KBM-7 (cell line): ENCODE measurements at places on chromosomes 12 and 14.
A peak's percentile ranks its signal among the peaks of the same experiment; 100 is the strongest.

DNA sequence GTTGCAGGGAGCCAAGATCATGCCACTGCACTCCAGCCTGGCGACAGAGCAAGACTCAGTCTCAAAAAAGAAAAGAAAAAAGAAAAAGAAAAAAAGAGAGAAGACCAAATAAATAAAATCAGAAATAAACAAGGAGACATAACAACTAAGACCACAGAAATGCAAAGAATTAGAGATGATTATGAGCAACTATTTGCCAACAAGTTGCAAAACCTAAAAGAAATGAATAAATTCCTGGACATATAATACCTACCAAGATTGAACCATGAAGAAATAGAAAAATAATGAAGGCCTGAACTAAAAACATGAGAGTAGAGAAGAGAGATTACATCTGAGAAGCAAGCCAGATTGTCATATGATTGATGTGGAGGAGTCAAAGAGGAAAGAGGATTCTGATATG, 17.6 kb upstream of the EPS8 start:
- no peak for DNase-seq

DNA sequence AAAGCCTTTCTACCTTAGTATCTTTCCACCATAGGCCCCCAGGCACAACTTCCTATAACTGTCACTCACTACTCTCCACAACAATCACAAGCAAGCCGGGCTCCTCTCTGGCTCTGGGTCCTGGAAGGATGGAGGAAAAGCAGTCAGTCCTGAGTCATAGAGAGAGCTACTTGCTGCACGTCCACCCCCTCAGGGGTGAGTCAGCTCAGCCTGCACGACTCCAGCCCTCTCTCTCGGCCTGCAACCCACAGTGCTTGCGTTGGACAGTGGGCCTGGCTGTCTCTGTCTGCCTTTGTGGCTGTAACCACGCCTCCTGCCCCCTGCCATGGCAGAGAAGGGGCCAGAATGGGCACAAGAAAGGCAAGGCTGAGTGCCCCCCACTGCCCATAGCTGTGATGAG, 154.1 kb upstream of the FKBP4 start:
- no peak for DNase-seq

DNA sequence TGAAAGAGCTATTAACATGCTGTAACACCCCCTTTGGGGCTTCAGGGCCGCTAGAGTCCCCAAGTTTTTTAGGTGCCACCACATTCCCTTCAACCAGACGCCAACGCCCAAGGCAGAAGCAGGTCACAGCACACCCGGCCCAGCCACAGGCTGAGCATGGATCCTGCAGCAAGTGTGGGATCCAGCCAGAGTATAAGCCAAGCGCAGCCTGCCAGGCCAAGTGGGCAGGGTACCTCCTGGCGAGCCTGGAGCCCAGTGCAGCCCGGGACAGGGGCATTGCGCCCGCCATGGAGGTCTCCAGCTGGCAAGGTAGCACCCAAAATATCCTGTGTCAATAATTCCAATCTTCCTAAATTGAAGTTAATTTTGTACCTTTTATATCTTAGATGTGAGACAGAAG, 55.5 kb downstream of the EML5 start:
- no peak for DNase-seq

DNA sequence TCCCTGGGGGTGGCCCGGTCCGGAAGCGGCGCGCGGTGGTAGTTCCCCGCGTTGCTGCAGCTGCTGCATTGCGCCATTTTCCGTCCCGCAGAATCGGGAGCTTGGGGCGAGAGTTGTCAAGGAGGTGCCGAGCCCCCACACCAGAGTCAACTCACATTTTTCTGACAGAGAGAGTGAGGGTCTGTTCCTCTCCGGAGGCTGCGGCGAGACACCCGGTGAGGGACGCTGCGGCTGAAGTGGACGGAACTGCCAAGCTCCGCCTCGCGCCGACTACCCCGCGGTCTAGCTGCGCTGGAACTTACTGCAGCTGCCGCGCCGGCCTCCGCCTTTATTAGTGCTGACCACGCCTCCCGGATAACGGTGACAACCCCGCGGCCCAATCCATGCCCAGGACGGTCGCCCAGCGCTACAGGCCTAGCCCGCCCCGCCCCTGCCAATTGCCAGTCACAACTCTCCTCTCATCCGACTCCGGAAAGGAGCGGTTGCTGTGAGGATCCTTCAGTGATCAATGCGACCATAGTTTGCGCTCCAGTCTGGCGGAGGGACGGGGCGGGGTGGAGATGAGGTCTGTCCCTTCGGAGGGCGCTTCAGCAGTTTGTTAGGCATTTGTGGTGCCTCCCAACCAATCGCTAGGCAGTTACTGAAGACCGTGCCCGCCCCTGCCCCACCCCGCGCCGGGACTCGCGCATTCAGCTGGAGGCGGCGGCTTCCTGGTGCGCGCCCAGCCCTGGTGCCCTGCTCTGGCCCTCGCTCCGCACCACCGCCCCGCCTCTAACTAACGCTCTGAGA, at the start of gene VAMP1:
TSS of gene VAMP1 (minus strand) at position 303 of the 789 bp plus-strand sequence. CDS start at position 157, 146 bp downstream.
- peak; percentile 99 for DNase-seq

- DNase-seq: no peak
Observed at GRCh38 chr14:47511829-47512228, 163.6 kb downstream of the MDGA2 start.

GRCh38 chr12:4139191-4139590, 134.4 kb upstream of the CCND2 start:
- no peak for DNase-seq

- DNase-seq: no peak
Observed at GRCh38 chr12:71725011-71725410, 29.7 kb upstream of the RAB21 start.

- no peak for DNase-seq
Observed at GRCh38 chr12:109560867-109561710, 12.2 kb downstream of the MMAB start.

GRCh38 chr12:113134071-113134470, 1.5 kb downstream of the RASAL1 start:
- DNase-seq: no peak

DNA sequence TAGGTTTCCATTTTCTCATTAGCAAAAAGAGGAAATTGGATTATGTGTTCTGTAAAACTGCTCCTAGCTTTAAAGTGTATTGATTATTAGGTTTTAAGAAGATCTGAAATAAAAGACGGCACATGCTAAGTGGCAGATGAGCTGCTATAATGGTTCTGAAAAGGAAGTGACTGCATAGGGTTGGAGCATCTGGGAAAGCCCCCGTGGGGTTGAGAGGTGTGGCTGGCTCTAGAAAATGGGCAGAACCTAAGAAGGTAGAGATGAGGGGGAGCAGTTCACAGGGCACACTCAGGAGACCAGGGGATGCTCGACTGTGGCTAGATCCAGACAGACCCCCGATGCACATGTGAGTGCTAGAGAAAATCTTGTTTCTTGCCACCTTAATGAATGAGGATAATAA, 1.9 kb downstream of the IFNG-AS1 start:
- no peak for DNase-seq

GRCh38 chr12:56358836-56359532, 923 bp downstream of the STAT2 start:
- DNase-seq: no peak

GRCh38 chr12:80884651-80885050, 53.1 kb downstream of the LIN7A start:
- DNase-seq: no peak

GRCh38 chr14:55614304-55614703, 34.3 kb downstream of the KTN1 start:
- no peak for DNase-seq

- no peak for DNase-seq
Observed at GRCh38 chr12:15982071-15982470, 70.9 kb downstream of the DERA start.

DNA sequence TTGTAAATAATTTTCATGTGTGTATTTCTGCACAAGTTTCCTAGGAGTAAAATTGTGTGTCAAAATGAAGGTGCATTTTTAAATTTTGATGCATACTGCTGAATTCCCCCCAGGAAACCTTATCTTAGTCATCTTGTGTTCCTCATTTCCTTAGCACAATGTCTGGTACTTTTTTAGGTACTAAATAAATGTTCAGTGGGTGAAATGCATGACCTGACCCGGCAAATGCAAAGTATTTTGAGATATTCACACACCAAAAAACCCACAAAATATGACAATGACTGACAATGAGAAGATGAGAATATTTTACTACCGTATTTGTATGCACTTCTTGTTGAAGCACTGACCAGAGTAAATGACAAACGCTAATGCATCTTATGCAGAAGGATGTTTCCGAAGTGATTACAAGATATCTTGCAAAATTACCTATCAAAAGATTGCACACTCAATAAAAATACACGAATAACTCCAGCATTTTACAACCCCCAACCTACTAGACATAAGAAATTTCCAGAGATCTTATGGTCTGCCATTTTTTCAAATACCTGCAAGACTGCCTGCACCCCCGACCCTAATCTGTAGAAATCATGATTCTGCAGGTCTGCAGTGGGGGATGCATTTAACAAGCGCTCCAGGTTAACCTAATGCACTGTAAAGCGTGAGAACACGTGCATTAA, 895 bp upstream of the PRKAB1 start:
- DNase-seq: peak; percentile 39

DNA sequence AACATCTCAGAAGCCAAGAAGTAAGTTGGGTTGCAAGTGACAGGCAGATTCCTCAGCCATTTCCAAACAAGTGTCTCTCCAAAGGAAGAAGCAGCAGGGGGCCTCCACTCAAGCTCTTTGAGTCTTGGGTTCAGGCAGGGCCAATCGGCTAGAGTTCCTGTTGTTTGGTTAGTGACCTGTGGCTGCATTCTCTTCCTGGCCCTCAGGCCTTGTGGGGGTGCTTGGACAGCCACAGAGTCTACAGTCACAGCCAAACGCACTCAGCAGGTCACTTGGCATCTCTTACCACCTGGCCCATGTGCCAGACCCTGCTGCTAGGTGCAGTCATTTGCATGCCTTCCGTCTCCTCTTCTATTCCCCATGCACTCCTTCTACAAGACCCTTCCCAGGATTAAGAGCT, 353.9 kb downstream of the GRIN2B start:
- no peak for DNase-seq

DNA sequence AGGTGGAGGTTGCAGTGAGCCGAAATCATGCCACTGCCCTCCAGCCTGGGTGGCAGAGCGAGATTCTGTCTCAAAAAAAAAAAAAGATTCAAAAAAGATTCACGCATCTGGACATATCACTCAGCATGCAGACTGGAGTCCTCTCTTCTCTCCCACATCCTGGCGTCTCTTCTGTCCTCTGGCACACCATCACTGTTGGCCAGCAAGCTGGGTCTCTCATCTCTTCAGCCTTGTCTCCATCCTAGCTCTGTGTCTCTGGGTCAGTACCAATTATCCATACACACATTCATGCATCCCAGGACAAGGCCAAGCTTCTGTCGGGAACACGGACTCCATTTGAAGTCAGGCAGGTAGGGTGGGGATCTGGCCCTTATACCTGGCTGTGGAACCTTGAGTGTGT, 105.5 kb upstream of the MAP1LC3B2 start:
- no peak for DNase-seq
